SK-N-DZ (cell line): ENCODE measurements at places on chromosomes 5 and 9.
A peak's percentile ranks its signal among the peaks of the same experiment; 100 is the strongest.

- DNase-seq: no peak
Measured at GRCh38 chr9:28050941-28051340, 477.7 kb upstream of the C9orf72 start.

GRCh38 chr5:1959231-1959630, 76.5 kb upstream of the IRX4 start:
- no peak for DNase-seq

DNA sequence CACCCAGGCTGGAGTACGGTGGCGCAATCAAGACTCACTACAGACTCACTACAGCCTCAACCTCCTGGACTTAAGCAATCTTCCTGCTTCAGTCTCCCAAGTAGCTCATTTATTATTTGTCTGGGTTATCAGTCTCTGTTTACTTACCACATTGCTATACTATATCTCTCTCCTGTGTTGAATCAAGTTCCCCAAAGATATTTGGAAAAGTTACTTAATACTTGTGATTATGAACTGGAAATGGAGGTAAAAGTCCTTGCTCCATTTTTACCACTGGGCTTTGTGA, 55.6 kb downstream of the ANGPTL2 start:
- no peak for DNase-seq

- peak; percentile 67 for DNase-seq
Measured at GRCh38 chr9:112925058-112925641, 34.5 kb upstream of the SLC46A2 start.

GRCh38 chr5:150303660-150304386, 1.1 kb upstream of the ARSI start:
- no peak for DNase-seq

DNA sequence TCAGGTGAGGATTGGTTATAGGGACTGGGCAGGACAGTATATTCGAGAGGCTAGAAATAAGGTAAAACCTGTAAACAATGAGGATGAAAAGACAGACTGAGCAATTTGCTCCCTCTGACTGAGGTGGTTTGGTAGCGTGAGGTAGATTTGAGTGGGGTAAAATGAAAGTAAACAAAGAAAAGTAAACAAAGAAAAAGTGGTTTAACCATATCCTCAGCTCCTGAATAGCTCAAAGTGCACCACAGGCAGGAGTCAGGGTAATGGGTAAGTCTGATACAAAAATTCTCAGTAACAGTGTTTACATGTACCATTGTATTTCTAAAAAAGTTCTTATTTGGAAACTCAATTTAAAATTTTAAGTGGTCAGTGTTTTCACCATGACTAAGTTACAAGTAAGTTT, 203.1 kb upstream of the ARRDC3 start:
- no peak for DNase-seq

DNA sequence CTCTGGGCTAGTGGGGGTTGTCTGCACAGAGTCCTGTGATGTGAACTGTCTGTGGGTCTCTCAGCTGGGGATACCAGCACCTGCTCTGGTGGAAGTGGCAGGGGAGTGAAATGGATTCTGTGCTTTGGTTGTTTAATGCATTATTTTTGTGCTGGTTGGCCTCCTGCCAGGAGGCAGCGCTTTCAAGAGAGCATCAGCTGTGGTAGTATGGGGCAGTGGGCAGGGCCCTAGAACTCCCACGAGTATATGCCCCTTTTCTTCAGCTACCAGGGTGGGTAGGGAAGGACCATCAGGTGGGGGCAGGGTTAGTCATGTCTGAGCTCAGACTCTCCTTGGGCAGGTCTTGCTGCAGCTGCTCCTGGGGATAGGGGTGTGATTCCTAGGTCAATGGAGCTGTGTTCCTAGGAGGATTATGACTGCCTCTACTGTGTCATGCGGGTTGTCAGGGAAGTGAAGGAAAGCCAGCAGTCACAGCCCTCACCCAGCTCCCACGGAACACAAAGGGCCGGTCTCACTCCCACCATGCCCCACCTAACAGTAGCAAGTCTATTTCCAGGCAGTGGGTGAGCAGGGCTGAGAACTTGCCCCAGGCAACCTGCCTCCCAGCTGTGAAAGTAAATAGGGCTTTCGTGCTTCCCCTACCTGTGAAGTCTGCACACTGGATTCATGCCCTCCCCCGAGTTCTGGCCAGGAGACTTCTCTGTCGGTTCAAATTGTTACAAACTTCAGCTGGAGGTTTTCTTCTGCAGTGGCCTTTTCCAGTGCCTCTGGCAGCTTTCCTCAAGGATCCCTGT, 25.7 kb upstream of the FAM81B start:
- no peak for DNase-seq

DNA sequence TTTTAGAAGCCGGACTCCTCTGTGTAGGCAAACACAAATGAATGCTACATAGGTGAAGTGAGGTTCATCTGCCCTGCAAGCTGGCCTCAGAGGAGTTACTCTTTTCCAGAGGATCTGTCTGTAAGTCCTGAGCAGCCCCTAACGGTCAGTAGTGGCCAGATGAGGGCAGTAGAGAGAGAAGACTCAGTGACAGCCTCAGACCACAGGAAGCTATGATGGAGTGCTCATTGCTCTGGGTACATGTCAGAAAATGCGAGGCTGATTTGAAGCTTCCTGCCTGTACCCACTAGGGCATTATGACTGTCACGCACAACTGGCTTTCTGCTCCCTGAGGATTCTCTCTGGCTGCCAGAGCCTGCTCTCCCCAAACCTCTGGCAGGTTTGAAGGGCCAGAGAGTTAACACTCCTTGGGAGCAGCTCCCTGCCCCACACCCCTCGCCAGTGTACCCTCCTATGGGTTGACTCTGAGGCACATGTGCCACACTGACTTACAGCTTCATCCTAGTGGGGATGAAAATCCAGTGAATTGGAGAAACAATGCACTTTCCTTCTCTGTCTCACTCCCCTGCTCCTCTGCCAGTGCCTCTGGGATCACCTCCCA, 141.5 kb downstream of the GABRG2 start:
- peak; percentile 42 for DNase-seq

- DNase-seq: no peak
Measured at GRCh38 chr5:97623441-97623840, 440.4 kb upstream of the RIOK2 start.

- DNase-seq: no peak
Measured at GRCh38 chr5:74940782-74941353, 74.7 kb upstream of the FAM169A start.

GRCh38 chr9:135907006-135907430, 328 bp downstream of the CAMSAP1 start:
- no peak for DNase-seq

GRCh38 chr5:40378396-40379177, 301.1 kb upstream of the PTGER4 start:
- DNase-seq: no peak

DNA sequence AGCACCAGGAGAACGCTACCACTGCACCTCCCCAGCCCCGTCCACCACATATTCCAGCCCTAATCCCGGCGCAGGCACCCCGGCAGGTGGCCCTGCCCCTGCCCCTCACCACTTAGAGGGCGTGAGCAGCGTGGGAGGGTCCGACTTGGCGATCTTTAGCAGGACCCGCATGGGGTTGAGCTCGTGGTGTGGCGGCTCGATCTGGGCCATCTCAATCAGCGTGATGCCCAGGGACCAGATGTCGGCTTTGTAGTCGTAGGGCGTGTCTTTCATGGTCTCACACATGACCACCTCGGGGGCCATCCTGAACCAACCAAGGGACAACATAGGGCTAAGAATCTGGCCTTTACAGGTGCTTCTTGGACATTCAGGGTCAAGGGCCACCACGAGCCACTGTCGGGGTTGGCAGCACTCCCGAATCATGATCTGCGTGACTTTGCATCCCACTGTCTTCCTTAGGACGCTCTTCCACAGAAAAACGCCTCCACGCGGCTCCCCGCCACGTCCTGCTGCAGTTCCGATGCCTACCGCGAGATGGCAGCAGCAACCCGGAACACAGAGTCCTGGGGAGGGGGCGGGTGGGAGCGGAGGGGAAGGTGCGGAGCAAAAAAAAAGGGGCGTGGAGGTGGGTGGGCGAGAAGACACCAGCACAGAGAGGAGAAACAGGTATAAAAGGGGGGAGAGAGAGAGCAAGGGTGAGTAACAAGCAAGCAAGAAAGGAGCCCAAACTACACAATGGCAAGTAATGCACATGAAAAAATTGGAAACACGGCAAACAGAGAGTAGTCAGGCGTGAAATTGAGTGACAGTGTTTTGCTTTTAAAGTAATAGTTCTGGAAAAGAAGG, 81.3 kb downstream of the STK10 start:
- peak; percentile 63 for DNase-seq

DNA sequence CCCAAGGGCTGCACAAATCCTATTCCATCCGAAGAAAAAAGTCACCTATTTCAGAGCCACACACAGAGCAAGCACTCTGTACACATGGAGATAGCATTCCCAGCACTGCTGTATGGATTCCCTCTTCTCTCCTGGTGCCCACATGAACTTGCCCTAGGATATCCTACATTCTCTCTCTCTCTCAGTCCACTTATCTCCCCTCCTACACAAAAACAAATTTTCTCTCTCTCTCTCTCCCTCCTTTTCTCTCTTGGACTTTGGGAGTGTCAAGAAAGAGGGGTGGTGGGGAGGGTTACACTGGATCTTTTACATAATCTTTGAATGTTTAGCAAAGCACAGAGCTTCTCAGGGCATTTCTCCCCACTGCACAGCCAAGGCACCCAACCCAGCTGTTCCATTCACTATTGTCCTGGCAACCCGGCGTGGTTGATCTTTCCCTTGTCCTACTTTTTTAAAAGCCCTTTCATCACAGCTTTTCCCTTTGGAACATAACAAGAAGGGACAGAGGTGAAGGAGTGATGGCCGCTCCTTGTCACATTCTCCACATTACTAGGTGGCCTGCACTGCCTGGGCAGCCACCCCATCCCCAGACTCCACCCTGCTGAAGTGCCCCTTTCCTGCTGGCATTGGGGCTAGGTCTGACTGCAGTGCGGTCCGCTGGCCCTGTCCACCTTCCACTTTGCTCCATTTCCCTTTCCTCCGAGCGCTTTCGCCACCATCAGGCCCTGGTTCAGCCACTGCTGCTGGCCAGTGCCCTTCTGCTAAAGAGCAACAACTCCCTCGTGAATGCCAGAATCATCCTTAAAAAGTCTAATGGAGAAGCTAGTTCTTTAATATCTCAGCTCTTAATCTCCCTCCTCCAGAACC, 22.2 kb upstream of the SLC1A3 start:
- DNase-seq: no peak

DNA sequence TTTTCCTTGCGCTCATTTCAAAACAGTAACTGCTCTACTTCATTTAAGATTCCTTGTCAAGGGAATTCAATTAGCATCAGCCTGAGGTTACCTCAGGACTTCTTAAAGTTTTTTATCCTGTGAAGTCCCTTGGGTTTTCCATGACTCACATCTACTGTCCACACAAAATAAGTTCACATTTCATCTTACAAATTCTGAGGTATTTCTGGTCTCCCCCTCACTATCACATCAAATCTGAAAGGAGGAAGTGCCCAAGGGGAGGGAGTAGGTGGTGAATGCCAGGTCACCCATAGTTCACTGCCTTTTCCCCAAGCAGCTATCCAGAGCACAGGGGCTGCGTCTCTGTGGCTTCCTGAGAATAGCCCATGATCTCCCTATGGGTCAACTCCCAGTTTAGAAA, 227.1 kb upstream of the NREP start:
- DNase-seq: peak; percentile 37

GRCh38 chr5:121890297-121890858, 38.7 kb downstream of the FTMT start:
- no peak for DNase-seq

GRCh38 chr9:70450738-70451137, 36.3 kb upstream of the KLF9 start:
- DNase-seq: no peak

- no peak for DNase-seq
Measured at GRCh38 chr5:64519263-64519662, 13.4 kb downstream of the RGS7BP start.

GRCh38 chr5:51632027-51632426, 248.8 kb downstream of the ISL1 start:
- DNase-seq: no peak

GRCh38 chr5:1292139-1292538, 2.7 kb downstream of the TERT start:
- no peak for DNase-seq

DNA sequence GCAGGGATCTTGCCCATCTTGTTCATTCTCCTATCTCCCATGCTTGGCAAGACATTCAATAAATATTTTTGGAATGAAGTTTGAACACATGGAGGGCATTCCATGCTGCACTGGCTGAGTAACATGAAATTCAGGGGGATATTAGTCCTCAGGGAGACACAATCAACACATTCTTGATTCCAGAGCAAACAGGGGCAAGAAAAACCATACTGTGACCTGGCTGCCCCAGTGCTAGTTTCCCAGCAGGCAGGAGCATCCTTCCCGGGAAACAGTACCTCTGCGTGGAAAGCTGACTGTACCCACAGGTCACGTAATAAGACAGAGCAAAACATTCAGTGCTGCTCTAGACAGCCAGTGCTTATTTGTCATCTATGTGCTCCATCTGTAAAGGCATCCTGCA, 66.3 kb upstream of the SPOCK1 start:
- DNase-seq: no peak

DNA sequence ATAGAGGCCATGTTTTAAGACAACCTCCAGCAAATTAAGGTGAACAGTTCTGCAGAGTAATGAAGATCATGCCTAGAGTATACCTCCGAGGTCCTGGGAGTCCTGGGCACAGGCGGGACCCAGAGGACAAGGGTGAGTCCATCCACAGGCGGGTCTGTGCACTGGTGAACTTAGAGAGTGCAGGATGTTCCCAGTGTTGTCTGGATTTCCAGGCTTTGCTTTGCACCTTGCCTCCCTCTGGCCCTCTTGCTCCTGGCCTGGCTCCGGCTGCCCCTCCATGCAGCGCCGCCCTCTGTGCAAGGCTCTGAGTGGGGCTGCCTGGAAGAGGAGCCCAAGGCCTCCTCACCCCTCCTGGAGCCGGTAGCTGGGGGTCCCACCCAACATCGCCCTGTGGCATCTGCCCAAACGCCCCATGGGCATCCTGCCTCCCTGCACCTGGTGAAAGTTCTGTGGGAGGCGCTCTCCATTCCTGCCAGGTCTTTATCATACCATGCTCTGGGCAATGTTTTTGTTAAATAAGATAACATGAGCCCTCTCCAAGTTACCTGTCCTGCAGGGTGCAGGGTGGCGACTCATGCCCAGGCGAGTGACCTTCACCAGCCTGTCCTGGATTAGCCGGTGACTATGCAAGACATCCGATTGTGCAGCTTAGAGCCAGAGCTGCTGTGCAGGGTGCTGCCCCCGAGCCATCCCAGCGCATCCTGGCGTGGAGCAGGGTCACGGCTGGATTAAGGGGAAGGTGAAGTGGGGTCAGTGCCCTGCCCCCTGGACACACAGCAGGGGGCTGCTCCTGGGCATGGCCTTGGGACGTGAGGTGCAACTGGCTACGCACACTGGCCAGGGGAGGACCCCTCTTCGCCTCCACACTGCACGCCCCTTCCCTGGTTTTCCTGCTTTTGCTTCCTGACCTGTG, 41.3 kb upstream of the LPCAT1 start:
- DNase-seq: no peak
